MM.1S (cell line): ENCODE measurements at places on chromosomes 4 and X.

- DNase-seq: peak; percentile 53
These were observed 672 bp downstream of the LONRF3 start for GRCh38 chrX:118974908-118975671.

DNA sequence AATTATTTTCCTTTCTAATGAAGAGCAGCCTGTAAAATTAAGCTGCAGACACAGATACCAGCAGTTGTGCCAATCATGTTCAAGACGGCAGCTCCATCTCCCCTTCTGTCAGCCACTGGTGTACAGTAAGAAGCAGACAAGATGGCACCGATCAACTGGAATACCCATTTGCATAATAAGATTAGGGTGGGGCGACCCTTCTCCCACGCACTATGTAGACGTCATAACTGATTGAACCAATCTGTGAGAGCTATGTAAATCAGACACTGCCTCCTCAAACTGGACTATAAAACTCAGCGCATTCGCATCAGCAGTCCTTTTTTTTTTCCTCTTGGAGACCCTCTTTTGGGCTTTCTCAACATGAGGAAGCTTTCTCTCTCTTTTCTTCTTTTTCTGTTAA, 40.4 kb upstream of the INTS6L start:
- DNase-seq: no peak

DNA sequence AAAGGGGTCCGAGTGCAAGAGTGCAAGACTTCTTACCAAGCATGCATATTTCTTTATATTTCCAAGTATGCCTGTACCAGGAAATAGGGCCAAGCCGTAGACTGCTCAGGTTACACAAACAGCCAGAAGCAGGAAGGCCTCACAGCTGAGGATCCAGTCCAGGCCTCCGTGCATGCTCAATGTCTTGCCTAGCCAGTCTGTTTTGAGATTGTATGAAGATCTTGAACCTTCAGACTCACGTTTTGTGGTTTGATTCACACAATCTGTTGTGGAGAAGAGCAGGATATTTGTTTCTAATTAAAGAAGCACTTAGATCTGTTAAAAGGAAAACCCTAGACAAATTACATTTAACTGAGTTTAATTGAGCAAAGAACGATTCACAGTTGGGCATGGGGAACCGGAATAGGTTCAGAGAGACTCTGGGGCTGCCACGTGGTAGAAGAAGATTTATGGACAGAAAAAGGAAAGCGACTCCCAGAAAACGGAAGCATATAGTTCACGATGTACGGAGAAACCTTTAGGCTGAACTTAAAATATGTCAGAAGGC, 1.2 kb downstream of the MGST2 start:
- DNase-seq: no peak

DNA sequence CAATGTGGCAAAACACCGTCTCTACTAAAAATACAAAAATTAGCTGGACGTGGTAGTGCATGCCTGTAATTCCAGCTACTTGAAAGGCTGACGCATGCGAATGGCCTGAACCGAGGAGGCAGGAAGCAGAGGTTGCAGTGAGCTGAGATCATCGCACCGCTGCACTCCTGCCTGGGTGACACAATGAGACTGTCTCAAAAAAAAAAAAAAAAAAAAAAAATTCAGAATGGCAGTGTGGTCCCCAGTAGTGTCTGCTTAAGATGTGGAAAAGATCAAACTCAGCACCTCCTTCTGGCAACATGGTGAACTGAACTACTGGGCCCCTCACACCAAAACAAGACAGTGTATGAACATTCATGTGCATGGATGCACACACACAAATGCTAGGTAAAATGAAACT, 32.2 kb downstream of the SMS start:
- no peak for DNase-seq

GRCh38 chr4:110292994-110293744, 94.8 kb upstream of the ELOVL6 start:
- no peak for DNase-seq

DNA sequence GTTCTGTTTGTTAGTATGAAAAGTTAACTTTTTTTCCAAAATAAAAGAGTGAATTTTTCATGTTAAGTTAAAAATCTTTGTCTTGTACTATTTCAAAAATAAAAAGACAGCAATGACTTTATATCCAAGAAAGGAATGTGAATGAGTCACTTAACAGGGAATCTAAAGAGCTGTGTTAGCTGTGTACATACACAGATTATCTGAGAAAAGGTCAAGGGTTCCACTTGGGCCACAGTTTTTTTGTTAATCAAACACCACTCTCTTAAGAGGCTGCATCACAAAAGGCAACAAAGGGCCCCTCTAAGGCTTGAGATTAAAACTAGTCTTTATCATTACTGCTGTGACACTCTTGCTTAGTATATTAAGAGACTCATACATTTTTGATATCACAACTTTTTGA, 82.1 kb downstream of the FIP1L1 start:
- DNase-seq: no peak

DNA sequence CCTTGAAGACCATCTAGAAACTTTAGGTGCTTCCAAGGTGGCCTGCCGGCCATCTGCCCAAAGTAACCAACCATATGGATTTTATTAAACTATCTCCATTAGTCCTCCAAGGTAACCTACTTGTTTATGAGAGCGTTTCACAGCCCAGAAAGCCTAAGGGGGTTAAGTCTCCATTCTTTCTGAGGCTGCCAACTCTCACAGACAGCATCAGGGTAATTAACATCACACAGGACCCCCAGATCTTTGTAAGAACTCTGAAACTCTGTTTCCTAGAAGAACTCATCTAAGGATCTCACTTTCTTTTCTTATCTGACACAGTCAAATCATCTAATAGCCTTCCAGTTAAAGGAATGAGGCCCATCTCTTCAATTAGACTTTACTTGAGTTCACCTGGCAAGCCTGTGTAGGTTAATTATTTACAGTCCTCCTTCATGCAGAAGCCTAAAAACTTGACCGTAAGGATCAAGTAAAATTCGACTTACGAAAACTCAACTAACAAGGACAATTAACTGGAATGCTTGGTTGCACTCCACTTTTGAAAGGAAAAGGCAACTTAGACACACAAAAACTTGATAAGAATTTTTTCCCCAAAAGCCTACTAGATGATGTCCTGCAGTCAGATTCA, 252.5 kb downstream of the GRIA3 start:
- DNase-seq: no peak

GRCh38 chrX:130091980-130092522, 18.2 kb downstream of the ELF4 start:
- DNase-seq: peak; percentile 93

GRCh38 chrX:111352424-111352823, 59.6 kb downstream of the DCX start:
- no peak for DNase-seq

- no peak for DNase-seq
These were observed 13.9 kb upstream of the PCDH19 start for GRCh38 chrX:100424012-100424411.

DNA sequence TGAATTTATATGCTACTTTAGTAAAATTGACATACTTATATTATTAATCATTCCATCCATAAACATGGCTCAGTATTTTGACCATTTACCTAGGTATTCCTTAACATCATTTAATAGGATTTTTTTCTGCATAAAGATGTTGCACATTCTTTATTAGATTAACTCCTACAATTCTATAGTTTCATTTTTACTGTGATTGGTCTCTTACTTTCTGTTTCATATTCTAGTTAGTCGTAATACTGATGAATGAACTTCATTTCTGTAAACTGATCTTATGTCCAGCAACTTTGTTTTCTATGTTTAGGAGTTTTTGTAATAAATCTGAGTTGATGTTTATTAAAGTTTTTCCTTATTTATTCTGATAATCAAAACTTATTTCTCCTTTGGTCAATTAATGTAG, 278.2 kb upstream of the CXXC4 start:
- peak; percentile 31 for DNase-seq

GRCh38 chrX:53356186-53356585, 66.3 kb downstream of the SMC1A start:
- no peak for DNase-seq

DNA sequence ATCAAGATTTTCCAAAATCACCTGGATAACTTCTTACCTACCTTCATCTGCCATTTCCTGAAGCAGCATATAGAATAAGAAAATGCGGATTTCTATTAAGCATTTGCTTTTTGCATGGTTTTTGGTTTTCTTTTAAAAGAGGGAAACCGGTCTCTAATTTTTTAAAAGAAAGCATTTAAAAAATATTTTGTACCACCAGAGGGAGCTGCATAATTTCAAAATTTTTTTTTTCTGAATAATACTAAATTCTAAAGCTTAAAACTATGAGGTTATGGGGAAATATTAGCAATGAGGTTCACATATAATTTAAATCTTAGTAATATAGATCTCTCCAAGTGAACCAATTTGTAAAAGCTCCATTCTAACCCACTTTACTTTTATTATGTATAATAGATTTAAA, 137.7 kb upstream of the TENT5D start:
- DNase-seq: no peak

GRCh38 chr4:159395693-159396092, 292.8 kb downstream of the RAPGEF2 start:
- DNase-seq: no peak

GRCh38 chr4:101790521-101791181, at the start of gene BANK1:
BANK1 (plus strand) TSS chr4:101790730; CDS start chr4:101790881, 151 bp downstream.
- peak; percentile 87 for DNase-seq

GRCh38 chrX:7446815-7447214, 298.9 kb upstream of the PUDP start:
- no peak for DNase-seq

GRCh38 chrX:153662266-153662665, 11.3 kb downstream of the PNCK start:
- peak; percentile 15 for DNase-seq

- DNase-seq: no peak
These were observed 5.1 kb downstream of the EFNB1 start for GRCh38 chrX:68833855-68834331.

- no peak for DNase-seq
These were observed 13.5 kb upstream of the CDKN2AIP start for GRCh38 chr4:183430994-183431347.

GRCh38 chr4:154658680-154659405, 46.4 kb upstream of the FGG start:
- no peak for DNase-seq

- no peak for DNase-seq
These were observed 46.3 kb upstream of the HHIP start for GRCh38 chr4:144599621-144600020.

DNA sequence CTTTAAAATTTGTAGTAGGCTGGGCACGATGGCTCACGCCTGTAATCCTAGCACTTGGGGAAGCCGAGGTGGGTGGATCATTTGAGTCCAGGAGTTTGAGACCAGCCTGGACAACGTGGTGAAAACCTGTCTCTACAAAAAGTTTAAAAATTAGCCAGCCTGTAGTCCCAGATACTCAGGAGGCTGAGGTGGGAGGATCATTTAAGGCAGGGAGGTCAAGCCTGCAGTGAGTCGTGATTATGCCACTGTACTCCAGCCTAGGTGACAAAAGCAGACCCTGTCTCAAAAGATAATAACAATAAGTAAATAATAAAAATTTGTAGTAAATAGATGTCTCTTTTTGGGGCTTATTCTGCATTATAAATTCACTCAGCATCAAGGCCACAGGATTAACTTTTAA, 118.5 kb downstream of the IRF2 start:
- peak; percentile 5 for DNase-seq

DNA sequence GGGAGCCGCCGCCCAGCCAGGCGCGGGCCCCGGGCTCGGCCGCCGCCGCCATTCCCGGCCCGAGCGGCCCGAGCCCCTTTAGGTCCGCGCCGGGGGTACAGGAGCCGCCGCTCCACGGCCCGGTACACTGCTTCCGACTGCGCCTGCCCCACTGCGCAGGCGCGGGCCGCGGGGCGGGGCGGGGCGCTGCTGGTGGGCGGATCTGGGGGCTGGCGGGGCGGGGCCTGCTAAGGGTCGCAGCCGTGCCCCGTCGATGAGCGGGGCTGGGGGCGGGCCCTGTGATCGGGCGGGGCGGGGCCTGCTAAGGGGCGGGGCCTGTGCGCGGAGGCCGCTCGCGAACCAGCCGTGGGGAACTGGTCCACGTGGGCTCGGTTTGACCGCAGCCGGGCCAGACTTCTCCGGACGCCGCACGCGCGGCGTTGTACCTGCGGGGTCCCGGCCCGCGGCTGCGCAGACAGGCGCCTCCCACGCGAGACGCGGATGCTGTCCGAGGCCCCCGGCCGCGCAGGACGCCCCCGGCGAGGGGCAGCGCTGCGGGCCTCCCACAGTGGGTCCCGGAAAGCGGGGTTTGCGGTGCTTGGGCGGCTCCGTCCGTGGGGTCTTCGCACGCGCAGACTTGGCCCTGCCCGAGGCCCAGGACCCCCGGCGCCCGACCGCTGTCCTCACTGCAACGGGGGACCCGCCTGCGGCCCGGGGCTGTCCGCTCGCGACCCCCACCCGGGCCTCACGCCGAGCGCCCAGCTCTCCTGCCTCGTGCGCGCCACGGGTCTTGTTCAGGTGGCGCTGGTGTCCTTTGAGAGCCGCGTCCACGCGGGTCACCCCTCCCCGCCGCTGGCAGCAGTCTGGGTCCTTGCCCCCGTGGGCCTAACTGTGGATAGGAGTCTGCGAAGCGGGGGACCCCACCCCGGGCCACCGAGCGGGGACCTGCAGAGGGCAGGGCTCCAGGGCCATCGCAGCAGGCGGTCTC, at the start of gene DGKQ:
DGKQ (minus strand) TSS at position 139 of the 967 bp plus-strand sequence; CDS start at position 52, 87 bp downstream.
- no peak for DNase-seq

GRCh38 chrX:37662181-37662580, 23.4 kb upstream of the XK start:
- DNase-seq: no peak

GRCh38 chr4:44221407-44221806, 227.2 kb downstream of the KCTD8 start:
- no peak for DNase-seq

GRCh38 chr4:106032851-106033286, 137.6 kb downstream of the NPNT start:
- DNase-seq: no peak

GRCh38 chr4:23560748-23561147, 329.1 kb downstream of the PPARGC1A start:
- no peak for DNase-seq
